ENCODE measurements at places on chromosomes 11 and 22.

DNA sequence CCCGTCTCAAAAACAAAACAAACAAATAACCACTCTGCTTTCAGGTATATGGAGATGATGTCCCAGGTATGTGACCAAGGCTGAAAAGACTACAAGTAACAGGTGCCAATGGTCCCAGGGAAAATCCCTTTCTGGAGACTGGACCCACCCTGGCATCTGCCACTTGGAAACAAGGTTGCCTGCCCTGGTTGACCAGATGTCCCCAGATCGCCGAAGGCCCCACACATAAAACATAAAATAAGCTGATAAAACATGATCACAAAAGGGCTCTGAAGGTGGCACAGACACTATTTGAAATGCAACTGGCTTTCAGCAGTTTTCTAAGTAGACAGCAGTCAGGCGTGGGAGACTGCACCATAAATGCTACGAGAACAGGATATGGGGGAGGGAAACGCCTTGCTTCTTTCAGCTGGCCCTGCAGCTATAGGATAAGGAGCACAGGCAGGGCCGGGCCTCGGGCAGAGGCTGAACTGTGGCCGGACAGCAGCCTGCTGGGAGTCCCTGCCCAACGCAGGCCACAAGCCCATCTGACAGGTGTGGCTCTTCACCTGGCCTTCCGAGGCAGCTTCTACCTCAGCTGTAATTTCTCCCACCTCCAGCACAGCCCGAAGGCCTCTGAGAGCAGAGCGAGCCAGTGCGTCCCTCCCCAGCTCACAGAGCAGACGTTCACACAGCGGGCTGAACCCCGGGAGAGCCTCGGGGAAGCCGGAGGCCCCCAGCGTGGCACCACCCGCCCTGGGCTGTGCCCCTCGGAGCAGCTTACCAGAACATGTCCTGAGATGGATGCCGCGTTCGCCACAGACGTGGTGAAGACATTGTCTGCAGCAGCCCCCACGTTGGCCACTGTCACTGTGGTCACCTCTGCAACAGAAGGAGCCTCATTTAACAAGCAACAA is 4.0 kb downstream of the DEAF1 start:
- no peak for DNase-seq

DNA sequence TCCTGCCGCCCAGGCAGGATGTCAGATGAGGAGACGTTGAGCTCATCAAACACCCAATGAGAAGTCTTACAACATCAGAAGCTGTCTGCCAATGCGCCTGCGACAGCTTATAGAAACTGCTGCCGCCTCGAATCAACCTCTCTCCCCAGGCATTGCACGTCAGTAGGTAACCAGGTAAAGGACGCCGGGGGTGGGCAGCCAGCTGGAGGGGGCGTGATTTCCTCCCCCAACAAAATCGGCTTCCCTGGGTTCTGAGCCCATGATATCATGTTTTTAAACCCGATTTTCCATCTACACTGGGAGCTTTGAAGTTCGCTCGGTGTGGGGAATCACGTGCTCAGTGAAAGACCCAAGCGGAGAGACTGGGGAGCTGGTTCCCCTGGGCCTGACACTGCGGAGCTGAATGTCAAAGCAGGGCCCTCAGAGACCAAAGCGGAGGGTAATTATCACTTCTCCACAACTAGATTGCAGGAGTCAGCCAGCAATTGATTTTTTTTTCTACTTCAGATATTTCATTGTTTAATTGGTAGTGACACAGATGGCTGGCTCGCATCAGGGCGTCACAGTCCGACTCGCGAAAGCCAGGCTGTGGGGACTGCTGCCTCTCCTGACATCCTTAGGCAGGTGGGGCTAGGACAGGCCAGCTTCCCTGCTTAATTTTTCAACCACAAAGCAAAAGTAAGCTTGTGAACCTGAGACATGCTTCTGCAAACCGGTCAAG is 15.4 kb downstream of the FAM83F start:
- no peak for DNase-seq

DNA sequence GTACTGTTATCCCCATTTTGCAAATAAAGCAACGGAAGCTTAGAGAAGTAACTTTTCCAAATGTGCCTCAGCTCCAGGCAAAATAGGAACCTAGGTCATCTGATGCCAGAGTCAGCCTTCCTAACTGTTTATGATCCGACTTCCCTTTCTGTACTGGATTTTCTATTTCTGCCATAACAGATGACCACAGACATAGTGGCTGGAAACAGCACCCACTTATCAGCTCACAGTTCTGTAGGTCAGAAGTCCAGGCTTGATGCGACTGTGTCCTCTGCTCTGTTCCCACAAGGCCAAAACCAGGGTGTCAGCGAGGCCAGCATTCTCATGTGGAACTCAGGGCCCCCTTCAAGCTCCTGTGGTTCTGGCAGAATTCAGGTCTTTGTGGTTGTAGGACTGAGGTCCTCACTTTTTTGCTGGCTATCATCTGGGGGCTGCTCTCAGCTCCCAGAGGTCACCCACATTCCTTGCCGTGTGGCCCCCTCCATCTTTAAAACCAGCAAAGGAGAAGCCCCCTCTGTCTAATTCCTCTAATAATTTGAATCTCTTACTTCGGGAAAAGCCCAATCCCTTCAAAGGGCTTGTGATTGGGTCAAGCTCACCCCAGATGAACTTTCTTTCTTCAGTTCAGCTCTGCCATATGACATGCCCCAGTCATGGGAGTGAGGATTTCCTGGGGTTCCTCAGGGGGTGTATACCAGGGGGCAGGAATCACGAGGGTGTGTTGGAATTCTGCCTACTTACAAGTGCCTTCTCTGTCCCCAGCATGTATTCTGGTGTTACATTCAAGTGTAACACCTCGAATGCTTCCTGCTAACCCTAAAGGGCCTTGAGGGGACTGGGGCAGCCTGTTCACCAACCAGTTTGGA is 15.3 kb downstream of the KCNJ5 start:
- no peak for DNase-seq

GRCh38 chr22:48870436-48870835 is 957.2 kb downstream of the BRD1 start:
- no peak for DNase-seq

DNA sequence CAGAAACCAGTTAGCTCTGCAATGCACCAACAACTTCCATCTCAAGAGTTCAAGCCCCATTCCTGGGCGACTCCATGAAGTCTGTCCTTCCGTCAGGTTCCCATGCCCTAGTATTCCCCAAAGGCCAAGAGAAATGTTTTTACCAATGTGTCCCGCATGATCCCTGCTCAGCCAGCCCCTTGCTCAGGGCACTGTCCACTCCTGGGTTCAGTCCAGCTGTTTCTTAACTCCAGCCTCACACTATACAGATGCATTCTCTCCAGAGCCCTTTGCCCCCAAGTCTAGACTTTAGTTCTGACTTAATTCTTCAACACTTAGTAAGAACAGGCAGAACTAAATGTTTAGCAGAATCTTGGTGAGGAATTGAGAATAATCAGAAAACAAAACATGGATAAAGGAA is 497.5 kb downstream of the SOX6 start:
- no peak for DNase-seq

GRCh38 chr11:14388352-14388751 is 29.4 kb upstream of the RRAS2 start:
- no peak for DNase-seq

DNA sequence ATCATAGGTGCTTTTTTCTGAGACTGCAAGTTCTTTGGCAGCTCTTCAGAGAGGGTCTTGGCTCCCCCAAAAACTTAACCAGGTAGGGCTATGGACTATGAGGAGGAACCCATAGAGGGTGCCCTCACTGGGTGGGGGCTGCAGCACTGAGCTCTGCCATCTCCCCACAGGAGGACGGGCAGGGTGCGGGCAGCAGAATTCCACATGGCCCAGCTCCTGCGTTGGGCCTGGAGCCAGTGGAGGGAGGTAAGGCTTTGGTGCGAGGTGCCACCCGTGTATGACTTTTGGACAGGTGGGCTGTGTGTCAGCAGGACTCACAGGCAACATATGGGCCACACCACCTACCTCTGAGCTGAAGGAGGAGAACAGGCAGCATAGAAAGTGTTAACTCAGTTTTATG is 58.4 kb downstream of the PISD start:
- no peak for DNase-seq

GRCh38 chr11:83459798-83460197 is 173.6 kb upstream of the CCDC90B start:
- no peak for DNase-seq

GRCh38 chr22:28956506-28956905 is 73.1 kb downstream of the ZNRF3 start:
- no peak for DNase-seq

Measured in T-helper 2 cell (primary cell).